ENCODE measurements at places on chromosomes 7 and 10.
A peak's percentile ranks its signal among the peaks of the same experiment; 100 is the strongest.

GRCh38 chr7:11620406-11621253, 211.4 kb downstream of the THSD7A start:
- DNase-seq: no peak

DNA sequence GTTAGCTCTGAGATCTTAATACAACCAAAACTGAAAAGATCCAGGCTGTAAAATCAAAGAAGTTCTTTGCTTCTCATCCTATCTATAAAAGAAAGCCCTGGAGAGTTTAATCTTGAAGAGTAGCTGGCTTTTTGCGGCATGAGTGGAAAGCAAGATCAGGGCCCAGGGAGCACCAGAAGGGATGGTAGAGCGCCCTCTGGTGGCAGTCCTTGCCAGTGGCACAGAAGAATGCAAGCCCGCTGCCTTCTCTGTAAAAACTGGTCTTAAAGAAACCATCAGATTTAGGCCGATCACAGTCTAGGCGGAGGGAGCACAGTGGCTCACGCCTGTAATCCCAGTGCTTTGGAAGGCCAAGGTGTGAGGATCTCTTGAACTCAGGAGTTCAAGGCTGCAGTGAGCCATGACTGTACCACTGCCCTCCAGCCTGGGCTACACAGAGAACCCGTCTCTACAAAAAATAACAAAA, 35.6 kb downstream of the CPN1 start:
- peak; percentile 47 for DNase-seq

DNA sequence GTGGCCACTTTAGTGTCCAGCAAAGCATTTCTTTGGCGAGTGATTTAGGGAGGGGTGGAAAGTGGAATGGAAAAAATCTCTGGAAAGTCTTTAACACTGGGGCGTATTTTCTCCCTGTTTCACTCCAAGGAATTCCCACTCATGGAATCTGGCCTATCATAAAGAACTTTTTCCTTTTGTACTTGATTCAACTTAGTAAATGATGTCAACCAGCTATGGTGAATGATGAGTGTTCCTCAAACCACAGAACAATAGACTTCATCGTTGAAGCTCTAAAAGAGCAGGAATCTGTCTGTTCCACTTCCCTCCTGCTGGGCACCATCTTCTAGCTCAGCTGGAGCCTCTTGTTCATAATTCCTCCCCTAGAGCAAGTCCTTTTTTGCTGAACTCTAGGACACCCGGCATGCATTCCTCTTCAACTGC, 66.5 kb downstream of the EPDR1 start:
- no peak for DNase-seq

GRCh38 chr10:124624466-124624865, 119.7 kb downstream of the FAM53B start:
- no peak for DNase-seq

- DNase-seq: no peak
Measured at GRCh38 chr7:100538348-100538653, 702 bp upstream of the AGFG2 start.

- no peak for DNase-seq
Measured at GRCh38 chr7:98066934-98067507, 39.6 kb upstream of the LMTK2 start.

- no peak for DNase-seq
Measured at GRCh38 chr7:1054438-1054837, 10.1 kb downstream of the GPR146 start.

- DNase-seq: no peak
Measured at GRCh38 chr7:106858618-106859532, 6.2 kb upstream of the PIK3CG start.

DNA sequence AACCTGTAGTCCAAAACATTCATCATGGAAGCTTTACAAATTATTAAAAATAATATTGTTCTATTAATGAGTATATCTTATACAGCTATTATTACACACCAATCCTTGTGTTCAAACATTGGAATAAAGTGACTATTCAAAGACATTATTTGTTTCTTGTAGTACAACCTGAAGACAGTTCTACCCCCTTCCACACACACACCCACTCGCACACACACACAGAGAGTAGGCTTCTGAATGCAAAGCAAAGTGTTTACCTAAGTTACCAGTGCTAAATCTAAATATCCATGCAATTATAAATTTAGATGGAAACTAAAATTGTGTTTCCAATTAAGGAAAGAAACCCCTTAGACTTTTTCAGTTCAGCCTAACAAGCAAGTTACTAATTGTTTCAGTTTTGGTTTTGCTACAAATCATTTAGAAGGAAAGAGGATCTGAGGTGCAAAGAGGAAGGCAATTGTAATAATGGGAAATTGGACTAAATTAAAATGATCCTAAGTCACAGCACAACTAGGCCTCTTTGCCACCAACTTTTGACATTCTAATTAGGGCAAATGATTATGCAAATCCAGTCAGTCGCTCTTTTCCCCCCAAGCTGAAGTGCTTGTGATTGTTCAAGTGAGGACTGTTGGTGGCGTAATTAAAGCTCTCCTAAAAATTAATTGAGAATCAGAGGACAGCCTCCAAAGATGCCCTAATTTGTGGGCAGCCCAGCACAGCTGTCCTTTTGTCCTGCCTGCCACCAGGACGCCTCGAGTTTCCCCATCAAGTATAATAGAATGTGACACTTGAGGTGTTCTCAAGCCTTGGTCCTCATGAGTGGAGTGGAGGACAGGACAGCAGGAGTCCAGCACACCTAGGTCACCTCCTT, 19.9 kb upstream of the ATOH7 start:
- DNase-seq: no peak

DNA sequence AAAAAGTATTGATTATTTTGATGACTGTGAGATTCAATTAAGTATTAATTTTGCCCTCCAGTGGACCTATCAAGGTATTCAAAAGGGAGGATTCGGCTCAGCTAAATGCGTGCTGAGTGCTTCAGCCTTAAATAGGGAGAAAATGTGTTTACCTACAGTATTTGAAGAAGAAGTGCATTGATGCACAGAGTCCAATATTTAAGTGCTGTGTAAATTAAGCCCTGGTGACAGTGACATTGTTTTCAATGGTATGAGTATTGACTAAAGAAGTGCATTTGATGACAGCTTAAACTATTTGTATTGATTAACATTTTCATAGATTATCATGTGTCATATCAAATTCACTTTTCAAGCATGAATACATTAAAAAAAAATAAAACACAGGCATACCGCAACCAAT, 106.6 kb downstream of the POU6F2 start:
- DNase-seq: no peak

- DNase-seq: no peak
Measured at GRCh38 chr7:36460811-36461429, 71.3 kb downstream of the ANLN start.

GRCh38 chr7:29920491-29920890, 69.1 kb downstream of the SCRN1 start:
- DNase-seq: no peak

GRCh38 chr7:92740700-92741126, 95.7 kb downstream of the CDK6 start:
- DNase-seq: no peak

GRCh38 chr10:125700355-125700911, 17.5 kb upstream of the TEX36 start:
- no peak for DNase-seq

DNA sequence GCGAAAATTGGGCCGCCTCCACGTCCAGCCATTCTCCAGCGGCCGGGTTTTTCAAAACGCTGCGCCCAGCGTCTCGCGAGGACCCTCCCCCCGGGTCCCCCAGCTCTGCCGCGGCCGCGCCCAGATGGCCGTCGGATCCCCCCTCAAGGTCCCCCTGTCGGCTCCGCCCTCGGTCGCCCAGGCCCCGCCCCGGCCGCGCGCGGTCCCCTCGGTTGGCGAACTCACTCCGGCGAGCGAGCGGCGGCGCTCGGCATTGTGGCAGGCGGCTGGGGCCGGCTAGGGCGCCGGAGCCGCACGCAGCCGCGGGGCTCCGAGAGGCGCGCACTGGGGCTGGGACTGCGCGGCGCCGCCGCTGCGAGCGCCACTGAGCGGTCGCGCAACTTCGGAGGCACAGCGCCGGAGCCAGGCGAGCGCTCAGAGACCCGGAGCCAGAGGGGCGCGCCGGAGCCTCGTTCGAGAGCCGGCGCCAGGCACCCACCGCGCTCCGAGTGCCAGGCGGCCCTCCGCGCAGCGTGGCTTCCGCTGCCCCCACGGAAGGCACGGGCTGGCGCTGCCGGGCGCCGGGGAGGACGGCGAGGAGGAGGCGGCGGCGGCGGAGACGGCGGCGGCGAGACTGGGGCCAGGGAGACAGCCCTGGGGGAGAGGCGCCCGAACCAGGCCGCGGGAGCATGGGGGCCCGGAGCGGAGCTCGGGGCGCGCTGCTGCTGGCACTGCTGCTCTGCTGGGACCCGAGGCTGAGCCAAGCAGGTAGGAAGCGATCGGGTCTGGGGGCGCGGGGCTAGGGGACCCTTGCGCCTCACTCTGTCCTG, at the start of gene UNC5B:
TSS of gene UNC5B (plus strand) at position 253 of the 809 bp plus-strand sequence. CDS start at position 669, 416 bp downstream.
- DNase-seq: peak; percentile 13

DNA sequence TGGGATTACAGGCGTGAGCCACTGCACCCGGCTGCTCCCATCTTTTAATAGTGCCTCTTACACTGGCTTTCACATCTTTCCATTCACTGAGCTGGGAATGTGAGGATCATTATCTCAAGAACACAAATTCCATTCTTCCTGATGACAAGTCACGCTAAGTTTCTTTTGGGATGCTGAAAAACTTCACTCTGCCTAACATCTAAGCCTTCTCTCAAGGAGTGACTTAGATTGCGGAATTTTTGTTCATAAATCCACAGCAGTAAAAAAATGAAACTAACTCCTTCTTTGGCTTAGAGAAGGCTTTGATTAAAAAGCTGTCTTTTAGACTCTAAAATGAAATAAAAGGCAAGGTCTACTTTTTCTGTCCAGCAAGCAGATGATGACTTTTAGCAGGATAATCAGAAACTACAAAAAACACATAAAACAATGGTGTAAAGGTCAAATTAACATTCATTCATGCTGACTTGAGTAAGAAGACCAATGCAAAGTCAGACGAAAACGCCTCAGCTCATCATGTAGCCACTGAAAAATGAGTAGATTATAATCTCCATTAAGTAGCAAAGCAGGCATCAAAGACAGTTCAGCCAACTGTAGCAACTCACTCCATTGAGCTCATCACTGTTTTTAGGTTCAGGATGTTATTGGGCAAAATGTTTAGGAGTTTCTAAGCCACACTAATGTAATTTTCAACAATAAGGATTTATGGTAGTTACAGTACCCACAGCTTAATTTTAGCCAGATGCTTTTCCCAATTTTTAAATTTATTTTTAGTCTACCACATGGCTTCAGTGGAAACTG, 178.8 kb downstream of the ELMO1 start:
- no peak for DNase-seq
